AG10803 (cell line): ENCODE measurements at places on chromosomes 6 and 20.

DNA sequence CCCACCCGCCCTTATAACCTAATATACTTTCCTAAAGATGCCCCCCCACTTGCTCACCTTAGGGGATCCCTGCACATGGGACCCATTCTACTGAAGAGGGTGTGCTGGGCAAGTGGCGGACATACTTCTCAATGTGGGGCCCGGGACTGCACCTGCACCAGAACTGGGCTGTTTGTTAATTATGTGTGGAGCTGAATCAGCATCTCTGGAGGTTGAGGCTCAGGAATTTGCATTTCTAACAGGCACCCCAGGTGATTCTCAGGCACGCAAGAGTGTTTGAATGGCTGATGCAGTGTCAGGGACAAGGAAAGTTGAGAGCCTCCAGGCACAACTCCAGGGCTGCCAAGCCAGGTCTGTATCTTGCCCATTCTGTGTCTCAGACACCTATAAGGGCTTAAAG, 8.9 kb upstream of the PTPRT start:
- DNase-seq, result no peak

GRCh38 chr6:95587989-95588388, 10.7 kb downstream of the MANEA start:
- no peak for DNase-seq

GRCh38 chr6:103982574-103982973, 877.1 kb downstream of the HACE1 start:
- no peak for DNase-seq

DNA sequence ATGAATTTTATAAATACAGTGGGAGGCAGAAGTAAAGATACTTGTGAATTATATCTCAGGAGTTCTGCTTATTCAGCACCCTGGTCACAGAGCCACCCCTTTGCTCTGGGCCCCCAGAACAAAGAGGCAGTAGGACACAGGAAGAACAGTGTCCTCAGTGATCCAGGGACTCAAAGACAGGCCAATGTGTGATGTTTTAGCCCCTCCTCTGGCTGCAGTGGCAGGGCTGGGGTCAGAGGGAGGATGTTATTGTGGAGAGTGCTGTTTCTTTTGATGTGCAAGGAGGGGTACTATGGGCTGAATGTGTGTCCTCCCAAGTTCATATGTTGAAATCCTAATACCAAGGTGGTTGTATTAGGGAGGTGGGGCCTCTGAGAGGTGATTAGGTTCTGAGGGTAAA, 74.1 kb upstream of the MAP3K7 start:
- no peak for DNase-seq

- DNase-seq, result peak; percentile 58
Observed at GRCh38 chr6:113055061-113055460, 707.9 kb downstream of the RFPL4B start.
